ENCODE measurements at places on chromosomes 4 and X.

DNA sequence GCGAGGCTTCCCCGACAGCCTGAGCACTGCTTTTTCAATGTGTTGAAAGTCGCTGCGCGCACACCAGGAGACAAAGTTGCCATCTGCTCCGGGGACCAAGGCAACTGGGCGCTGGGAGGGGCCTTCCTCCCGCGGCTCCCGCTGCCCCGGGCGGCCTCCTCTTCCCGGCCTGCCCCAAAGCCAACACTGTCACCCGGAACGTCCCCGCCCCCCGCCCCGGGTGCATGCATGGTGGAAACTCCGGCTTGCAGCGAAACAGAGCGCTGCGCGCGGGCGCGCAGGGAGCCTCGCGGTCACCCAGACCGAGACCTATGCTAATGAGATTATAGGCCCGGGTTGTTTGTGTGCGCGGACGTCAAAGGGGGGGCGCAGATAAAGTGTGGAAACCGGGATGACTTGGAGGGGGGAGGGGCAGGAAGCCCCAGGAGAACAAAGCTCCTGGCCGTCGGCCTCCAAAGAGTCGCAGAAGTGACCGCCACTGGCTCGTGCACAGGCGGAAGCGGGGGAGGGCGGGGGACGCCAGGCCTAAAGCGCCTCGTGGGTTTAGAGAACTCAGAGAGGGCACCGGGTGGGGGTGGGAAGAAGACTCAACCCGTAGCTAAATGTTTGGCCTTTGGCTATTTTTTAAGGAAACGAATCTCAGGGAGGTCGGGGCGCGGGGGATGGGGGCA is 88.8 kb downstream of the BCOR start:
- no peak for DNase-seq

GRCh38 chr4:121272526-121272925 is 108.3 kb downstream of the QRFPR start:
- DNase-seq = no peak

DNA sequence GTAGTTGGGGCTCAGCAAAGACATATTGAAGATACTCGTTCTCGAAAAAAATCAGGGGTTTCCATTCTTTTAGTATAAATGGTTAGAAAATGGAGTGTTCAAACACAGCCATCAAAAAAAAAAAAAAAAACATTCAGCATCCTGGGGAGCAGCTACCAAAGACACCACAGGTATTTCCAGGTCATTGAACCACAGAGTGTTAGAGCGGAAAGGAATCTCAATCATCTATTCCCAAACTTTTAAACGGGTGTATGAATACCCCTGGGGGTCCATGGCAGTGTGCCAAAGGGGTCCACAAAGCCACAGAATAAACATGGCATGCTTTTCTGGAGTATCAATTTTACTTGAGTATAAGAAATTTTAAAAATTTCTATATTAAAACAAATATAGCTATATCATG is 6.9 kb upstream of the FGF16 start:
- DNase-seq = no peak

GRCh38 chrX:5771441-5771840 is 457.2 kb downstream of the NLGN4X start:
- no peak for DNase-seq

GRCh38 chr4:77922158-77923094 is 59.8 kb downstream of the MRPL1 start:
- DNase-seq = no peak

DNA sequence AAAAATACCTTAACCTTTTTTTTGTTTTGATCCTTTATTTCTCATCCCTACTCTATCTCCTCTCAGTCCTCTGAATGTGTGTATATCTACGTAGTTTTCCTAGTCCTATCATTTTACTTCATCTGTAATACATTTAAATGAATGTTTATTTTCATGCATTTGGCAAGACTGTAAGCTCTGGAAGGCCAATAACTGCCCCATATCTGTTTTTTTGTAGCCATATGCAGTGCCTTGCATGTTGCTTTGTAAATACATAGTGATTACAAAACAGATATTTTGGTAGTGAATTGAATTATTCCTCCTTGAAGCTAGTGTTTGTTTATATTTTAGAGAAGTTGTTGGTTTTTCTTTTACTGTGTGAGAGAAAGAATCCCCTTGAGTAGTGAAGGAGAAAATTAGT is 450.2 kb downstream of the PCDH18 start:
- DNase-seq = no peak

DNA sequence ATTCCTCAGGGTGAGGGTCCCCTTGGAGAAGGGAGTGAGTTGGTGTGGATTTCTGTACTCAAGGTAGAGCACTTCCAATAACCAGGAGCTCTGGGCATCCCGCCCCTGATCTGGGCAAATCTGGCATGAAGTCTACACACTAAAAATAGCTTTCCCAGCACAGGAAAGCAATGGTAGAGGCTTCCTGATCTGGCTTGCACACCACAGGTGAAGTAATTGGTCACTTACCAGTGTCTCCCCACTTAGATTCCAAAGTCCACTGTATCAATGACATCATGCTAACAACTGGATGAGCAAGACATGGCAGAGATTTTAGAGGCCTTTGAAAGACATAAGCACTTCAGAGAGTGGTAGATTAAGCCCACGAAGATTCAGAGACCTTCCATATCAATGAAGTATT is 17.8 kb upstream of the IDS start:
- DNase-seq = no peak
